ENCODE measurements at places on chromosomes 1 and 21.

DNA sequence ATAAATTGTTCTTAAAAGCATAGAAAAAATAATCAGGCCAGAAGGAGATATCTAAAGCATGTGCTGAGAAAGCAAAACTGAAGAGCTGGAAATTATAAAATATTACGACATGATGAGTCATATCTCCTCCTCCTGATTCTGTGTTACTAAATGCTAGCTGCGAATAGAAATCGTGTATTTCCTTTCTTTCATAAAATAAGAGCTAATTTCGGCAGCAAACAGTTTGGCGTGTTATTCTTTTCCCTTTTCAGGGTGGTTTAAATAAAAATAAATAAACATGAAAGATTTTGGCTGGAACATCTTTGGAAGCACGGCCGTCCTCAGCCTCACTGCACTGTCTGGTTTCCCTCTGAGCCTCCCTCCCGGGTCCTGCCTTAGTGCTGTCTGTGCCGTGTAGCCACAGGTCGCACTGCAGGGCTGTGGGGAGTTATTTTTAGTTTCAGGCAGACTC is 56.0 kb downstream of the ADARB1 start:
- DNase-seq, result no peak

- DNase-seq, result no peak
These were observed 10.2 kb downstream of the RHOC start for GRCh38 chr1:112696578-112697314.

GRCh38 chr1:9245661-9246060 is 11.1 kb downstream of the H6PD start:
- no peak for DNase-seq

- no peak for DNase-seq
These were observed 57.5 kb downstream of the DIPK1A start for GRCh38 chr1:92903765-92904164.

GRCh38 chr1:212578041-212578440 is 30.5 kb upstream of the ATF3 start:
- DNase-seq, result no peak

DNA sequence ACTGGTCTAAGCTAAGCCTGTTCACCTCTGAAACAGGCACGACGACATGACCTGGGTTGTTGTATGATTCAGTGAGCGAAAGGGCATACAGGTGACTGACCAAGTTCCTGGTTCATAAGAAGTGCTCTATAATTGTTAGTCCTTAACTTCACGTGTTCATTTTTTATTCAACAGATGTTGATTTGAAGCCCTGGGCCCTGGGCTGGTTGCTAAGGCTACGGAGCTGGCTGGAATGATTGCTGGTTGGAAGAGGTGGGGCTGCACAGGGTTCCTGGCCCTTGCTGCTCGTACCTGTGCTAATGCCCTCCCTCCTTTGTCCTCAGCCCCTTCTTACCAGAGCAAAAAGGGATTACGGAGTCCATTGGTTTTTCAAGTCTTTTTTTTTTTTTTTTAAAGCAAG is 111.3 kb upstream of the CSF3R start:
- no peak for DNase-seq

DNA sequence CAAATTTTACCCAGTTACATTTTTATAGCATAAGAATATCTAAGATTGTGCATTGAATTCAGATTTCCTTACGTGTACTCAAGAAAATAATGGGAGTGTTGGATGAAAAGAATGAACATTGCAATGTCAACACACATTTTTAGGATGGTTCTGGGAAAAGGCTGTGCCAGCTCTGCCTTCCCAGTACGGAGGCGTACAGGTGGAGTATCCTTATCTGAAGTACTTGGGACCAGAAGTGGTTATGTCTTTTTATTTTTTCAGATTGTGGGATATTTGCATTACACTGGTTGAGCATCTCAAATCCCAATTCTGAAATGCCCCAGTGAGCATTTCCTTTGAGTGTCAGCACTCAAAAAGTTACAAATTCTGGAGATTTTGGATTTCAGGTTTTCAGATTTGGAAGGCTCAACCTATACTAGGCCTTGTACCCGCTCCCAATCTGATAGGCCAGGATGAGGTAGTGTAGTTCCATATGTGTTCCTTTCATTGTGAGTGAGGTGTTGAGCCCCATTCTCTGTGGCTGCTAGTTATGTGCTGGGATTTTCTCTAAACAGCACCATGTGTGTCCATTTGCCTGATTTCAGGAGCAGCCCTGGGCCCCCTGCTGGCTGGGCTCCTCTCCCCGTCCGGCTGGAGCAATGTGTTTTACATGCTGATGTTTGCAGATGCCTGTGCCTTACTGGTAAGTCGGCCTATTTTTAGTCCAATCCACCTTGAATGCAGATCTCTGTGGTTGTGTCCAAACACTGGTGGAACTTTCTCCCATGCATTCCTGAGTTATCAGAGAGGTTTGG is 60.8 kb downstream of the SLC37A1 start:
- DNase-seq, result no peak

Measured in RWPE2 (cell line).